ENCODE measurements at places on chromosomes 5 and 9. TPM values are rescaled to one million over a fixed set of nuclear protein-coding genes. Genes with fewer than 3 reads are reported as not detected.

The LCN1 gene
- total RNA-seq: not detected

- H3K27me3 ChIP-seq: peaks cover 10% of the 10 kb centered on the region
- no peaks in the 10 kb centered on the region for H3K4me1 ChIP-seq
- no peak for DNase-seq
- H3K4me3 ChIP-seq: no peak overlapping the region
Measured at GRCh38 chr5:134328619-134329018, 38.4 kb downstream of the CDKL3 start.

GRCh38 chr9:98765256-98765655 is 31.1 kb downstream of the ANKS6 start:
- DNase-seq: no peak
- H3K36me3 ChIP-seq: no peaks in the 10 kb centered on the region
- no peaks in the 10 kb centered on the region for H3K4me1 ChIP-seq
- H3K4me3 ChIP-seq: no peak overlapping the region
- H3K27ac ChIP-seq: no peak overlapping the region

- no peaks in the 10 kb centered on the region for H3K36me3 ChIP-seq
- H3K4me3 ChIP-seq: no peak overlapping the region
- H3K27ac ChIP-seq: no peak overlapping the region
- peaks cover 9% of the 10 kb centered on the region for H3K27me3 ChIP-seq
- peaks cover 6% of the 10 kb centered on the region for H3K4me1 ChIP-seq
Measured at GRCh38 chr5:148732692-148733091, 78.4 kb upstream of the HTR4 start.

- no peak for DNase-seq
- H3K36me3 ChIP-seq: peaks cover 10% of the 10 kb centered on the region
- no peaks in the 10 kb centered on the region for H3K27me3 ChIP-seq
- no peaks in the 10 kb centered on the region for H3K4me1 ChIP-seq
Measured at GRCh38 chr9:131943351-131943841, 136.3 kb downstream of the MED27 start.

Measured in activated T-helper 1 cell treated with anti-CD3 and anti-CD28 coated beads, Interleukin-12 subunit alpha, Interleukin-12 subunit beta, Interleukin-2, Interleukin-4 antibody, amounts not matched to agents 30 ng/mL and 10 ng/mL and 1 ng/mL, durations not matched to agents 14 hours and 24 hours and 36 hours (primary cell).